ENCODE measurements at places on chromosomes 6 and 20.

GRCh38 chr20:15986690-15987089 lies 586.6 kb downstream of the KIF16B start:
- DNase-seq = no peak

DNA sequence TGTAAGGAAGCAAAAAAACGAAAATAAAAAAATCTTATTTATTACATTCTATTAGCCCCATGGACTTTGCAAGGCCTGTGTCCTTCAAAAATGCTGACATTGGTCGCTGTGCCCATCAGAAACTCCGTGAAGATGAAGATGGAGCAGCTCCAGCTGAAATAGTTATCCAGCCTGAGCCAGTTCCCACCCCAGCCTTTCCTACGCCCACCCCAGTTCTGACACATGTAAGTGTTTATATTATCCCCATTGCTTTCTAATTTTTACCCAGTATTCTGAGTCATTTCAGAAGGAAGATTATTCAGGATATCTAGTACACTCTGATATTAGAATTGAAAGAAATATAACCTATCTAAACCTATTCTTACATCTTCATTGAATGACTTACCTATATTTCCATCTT lies 217.7 kb downstream of the ARHGAP18 start:
- no peak for DNase-seq

- DNase-seq = no peak
Observed at GRCh38 chr6:26366504-26366903, 1.5 kb downstream of the BTN3A2 start.

GRCh38 chr6:3340894-3341293 lies 82.1 kb downstream of the PSMG4 start:
- DNase-seq = no peak
